GF-D8 (cell line): ENCODE measurements at places on chromosomes 2 and 18.

DNA sequence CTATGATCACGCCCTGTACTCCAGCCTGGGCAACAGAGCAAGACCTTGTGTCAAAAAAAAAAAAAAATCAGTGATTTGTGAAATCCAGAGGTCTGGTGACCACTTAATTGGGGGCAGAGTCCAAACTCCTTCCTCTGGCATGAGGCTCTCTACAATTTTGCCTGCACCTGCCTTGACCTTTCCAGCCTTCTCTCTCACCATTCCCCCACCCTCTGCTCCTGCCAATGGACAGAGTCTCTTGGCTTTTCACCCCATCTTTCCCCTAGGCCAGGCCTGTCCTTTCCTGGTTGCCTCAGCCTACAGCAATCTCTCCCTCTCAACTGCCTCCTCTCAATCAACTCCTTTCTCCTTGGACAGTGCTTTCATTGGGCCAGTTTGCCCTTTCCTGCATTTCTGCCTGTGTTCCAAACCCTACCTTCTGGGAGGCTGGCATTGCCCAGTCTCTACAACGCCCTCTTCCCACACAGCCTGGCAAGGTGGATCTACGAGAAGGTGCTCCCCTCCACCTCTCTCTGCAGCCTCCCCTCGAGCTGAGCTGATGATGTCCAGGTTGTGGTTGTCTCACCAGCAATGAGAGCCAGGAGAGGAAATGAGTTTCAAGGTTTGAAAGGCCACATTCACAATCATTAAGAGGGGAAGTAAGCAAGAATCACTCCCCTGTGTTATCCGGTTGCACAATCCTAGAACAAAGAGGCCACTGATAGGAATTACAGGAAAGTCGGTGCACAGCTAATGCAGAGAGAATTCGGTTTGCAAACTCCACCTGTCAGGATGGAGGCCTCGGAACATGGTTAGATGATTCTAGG lies 39.5 kb upstream of the NPAS2 start:
- peak; percentile 4 for DNase-seq

DNA sequence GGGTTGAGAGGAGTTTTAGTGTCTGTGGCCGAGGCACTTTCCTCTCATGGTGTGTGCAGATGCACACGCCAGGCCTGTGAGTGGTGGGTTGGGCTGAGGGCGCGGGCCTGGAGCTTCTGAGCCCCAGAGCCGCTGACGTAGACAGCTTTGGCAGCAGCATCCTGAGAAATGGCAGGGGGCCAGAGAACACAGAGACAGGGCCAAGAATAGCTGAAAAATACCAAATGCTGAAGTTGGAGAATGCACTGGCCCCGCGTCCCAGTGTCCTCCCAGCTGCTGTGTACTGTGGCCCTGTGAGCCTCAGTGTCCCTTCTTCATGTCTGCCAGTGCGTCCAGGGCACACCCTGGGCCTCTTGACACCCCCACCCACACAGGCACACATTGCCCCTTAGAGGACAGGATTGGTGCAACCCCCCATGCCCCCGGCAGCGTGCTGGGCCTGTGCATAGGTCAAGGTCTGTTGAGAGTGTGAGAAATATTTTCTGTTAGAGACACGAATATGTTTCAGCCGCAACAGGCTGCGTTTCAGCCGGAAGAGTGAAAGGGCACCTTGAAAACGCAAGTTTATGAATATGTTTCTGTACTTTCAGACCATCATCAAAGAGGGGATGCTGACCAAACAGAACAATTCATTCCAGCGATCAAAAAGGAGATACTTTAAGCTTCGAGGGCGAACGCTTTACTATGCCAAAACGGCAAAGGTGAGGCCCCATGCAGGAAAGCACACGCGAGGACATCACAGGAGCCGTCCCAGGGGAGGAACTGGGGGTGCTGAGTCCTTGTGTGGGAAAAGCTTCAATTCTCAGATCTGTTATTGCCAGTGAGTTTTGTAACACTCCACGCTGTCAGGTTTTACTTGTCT lies 33.6 kb downstream of the DGKD start:
- DNase-seq, result no peak

DNA sequence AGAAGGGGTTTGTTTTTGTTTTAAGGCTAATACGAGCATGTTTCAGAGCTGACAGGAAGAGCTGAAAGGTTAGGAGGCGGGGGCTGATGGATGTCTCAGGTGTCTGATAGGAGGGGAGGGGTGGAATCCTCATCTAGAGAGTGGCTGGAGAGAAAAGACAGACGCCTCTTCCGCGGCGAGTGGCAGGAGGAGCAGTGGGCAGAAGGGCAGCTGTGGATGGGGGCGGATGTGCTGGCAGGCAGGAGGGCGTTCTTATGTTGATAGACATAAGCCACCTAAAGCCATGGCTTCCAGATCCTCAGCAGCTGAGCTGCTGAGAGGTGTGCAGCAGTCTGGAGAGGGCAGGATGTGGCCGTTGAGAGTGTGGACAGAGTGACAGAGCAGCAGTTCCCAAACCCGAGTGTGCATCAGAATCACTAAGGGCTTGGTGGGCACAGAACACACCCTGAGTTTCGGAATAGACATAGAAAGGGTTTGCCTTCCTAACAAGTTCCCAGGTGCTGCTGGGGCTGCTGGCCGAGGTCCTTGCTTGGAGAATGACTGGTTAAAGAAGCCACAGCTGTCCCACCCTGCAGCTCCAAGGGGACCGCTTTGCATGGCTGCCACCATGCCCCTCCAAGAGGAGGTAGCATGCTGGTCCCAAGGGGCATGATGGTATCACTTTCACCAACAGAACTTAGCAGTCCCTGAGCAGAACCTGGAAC lies 3.0 kb upstream of the ITM2C start:
- DNase-seq, result no peak

GRCh38 chr2:140242889-140243288 lies 1462.7 kb upstream of the NXPH2 start:
- no peak for DNase-seq

DNA sequence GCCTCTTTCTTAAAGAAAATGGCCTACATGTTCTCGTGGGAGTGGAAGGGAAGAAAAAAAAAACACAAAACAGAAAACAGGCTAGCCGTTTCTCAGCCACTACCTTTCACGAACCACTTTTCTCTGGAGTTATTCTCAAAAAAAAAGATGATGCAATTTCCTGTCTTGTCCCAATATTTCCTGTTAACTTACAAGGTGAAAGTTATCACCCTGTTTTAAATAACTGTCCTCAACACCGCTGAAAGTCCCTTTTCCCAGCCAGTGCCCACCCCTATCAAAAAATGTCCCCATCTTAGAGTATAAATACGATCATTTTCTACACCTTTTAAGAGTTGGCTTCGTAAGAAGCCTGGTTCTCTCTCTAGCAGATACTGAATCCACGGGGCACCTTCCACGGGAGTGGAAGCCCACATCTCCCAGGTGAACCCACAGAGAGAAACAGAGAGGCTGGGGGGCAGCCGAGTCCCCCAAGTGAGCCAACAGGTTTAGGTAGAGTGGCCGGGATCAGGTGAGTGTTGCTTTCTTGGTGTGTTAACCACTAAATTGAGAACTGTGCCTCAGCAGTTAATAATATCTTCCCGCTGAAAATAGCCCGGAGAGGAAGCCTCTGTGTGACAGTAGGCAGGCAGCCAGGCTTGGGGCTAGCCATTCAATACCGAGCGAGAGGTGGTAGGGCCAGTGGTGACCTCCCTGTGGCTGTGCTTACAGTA lies 15.9 kb downstream of the SMAD7 start:
- DNase-seq, result peak; percentile 85

- no peak for DNase-seq
Observed at GRCh38 chr18:9290156-9290555, 44.4 kb upstream of the TWSG1 start.

GRCh38 chr2:99442837-99443236 lies 47.0 kb downstream of the REV1 start:
- no peak for DNase-seq

DNA sequence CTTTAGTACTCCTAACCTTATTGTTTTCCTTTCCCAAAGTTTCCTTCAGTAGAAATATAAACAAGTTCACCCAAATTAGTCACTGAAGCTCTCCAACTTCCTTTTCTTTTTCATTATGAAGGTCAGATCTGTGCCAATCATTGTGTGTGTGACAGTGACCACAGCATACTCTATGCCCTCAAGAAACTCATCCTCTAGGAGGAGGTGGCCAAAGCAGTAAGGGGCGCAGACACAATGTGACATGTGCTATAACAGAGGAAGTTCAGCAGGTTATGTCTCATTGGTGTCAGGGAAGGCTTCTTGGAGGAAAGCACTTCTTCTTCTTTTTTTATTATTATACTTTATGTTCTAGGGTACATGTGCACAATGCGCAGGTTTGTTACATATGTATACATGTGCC lies 60.0 kb upstream of the PSME4 start:
- DNase-seq, result no peak

DNA sequence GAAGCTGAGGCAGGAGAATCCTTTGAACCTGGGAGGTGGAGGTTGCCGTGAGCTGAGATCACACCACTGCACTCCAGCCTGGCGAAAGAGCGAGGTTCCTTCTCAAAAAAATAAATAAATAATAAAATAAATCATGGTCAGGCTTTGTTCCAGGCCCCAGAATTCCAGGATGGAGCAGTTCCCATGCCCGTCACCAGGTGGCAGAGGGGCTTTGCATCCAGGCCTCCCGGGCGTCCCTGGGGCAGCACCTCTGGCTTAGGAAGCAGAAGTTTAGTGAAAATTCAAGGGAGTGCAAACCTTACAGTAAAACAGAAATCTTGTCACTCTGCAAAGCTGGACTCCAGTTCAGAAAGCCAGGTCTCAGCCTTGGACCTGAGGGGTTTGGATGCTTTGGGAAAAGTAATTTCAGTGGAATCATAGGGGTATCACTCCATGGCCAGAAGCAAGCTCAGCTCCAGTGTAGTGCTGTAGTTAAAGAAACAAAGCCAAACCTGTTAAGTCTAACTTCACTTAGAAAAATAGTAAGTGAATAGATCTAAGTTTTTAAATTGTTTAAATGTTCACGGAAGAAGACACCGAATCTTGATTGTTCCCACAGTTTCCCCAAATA lies 512.7 kb downstream of the CMPK2 start:
- no peak for DNase-seq

GRCh38 chr2:166385313-166385712 lies 9.6 kb upstream of the SCN9A start:
- no peak for DNase-seq

GRCh38 chr2:120406566-120406965 lies 60.6 kb downstream of the INHBB start:
- no peak for DNase-seq

- DNase-seq, result peak; percentile 36
Observed at GRCh38 chr2:241882091-241882625, 12.6 kb downstream of the RTP5 start.

- no peak for DNase-seq
Observed at GRCh38 chr2:203656522-203657287, 49.7 kb upstream of the CD28 start.
